ENCODE measurements at places on chromosomes 4 and X.

- no peak for DNase-seq
Observed at GRCh38 chr4:186428481-186428880, 126.9 kb downstream of the MTNR1A start.

DNA sequence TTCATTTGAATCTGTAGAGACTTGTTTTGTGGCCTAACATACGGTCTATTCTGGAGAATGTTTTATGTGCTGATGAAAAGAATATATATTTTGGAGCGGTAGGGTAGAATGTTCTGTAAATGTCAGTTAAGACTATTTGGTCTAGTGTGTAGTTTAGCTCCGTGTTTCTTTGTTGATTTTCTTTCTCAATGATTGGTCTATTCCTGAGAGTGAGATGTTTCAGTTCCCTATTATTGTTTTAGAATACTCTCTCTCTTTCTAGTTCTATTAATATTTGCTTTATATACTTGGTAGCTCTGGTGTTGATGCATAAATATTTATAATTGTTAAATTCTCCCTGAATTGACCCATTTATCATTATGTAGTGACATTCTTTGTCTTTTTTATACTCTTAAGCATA is 236.5 kb downstream of the GLUD2 start:
- no peak for DNase-seq

DNA sequence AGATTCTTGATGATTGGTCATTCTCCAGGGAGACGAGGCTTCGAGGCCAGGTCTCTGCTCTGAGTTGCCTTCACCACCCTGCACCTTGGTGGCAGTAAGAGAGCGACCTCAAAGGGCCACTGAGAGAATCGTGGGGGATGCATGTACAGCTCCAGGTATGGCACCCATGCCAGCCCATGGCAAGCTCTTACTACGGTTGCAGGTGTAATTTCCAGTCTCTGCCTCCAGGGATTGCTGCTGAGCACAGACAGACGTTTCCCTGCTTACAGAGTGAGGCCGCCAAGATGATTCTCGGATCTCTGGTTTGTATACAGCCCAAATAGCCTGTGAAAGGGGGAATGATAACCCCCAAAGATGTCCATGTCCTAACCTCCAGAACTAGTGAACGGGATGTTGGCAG is 16.3 kb upstream of the DRD5 start:
- peak; percentile 34 for DNase-seq

- no peak for DNase-seq
Observed at GRCh38 chr4:54484383-54484782, 173.4 kb upstream of the KIT start.

DNA sequence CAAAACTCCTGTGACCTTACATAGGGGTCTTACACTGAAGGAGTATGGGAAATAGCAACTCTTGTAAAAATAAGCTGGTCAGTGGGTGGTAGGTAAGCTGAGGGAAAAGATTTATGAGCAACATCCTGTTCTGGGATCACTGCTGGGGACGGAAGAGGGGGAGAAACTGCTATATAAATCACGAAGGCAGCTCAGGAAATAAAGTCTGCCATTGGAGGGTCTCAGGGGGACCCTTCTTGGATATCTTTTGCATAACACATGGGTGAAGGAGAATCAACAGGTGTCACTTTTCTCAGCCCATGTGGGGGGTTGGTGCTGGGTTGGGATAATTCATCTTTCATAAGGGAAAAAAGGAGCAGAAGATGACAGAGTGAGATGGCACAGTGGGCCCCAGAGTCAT is 33.7 kb downstream of the AFF1 start:
- no peak for DNase-seq

DNA sequence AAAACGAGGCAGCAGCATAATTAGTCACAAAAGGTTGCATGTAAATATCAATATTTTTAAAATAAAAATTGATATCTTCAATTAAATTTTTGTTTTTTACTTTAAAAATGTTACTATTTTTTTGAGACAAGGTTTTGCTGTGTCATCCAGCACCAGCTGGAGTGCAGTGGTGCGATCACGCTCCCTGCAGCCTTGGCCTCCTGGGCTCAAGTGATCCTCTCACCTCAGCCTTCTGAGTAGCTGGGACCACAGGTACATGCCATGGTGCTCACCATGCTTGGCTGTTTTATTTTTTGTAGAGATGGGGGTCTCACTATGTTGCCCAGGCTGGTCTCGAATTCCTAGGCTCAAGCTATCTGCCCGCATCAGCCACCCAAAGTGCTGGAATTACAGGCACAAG is 96.8 kb upstream of the FRAS1 start:
- no peak for DNase-seq

DNA sequence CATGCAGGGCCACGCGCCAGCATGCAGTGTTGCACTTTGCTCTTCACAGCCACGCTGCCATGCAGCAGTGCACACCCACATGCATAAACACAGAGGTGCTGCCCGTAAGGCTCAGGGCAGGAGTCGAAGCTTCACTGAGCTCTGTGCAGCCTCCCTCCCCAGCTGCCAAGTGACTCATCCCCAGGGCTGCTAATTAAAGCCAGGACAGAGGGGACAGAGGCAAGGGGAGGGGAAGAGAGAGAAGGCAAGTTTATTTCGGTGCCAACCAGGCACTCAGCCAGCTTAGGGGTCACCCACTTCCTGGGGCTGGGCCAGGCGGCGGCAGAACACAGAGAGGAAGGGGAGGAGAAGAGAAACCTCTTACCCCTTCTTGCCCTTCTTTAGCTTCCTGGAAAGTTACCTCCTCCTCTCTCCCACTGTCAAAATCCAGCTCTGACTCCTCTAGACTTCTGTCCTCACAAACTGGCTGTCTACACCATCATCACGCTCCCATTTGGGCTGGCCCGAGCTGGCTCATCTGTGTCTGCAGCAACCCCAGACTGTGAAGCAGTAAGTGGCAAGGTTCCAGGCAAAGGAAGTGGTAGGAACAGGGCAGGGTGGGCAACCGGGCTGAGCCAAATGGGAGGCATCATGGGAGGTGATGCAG is 6.2 kb upstream of the IQSEC2 start:
- peak; percentile 76 for DNase-seq

- DNase-seq = no peak
Observed at GRCh38 chrX:20315140-20315539, 48.4 kb upstream of the RPS6KA3 start.

DNA sequence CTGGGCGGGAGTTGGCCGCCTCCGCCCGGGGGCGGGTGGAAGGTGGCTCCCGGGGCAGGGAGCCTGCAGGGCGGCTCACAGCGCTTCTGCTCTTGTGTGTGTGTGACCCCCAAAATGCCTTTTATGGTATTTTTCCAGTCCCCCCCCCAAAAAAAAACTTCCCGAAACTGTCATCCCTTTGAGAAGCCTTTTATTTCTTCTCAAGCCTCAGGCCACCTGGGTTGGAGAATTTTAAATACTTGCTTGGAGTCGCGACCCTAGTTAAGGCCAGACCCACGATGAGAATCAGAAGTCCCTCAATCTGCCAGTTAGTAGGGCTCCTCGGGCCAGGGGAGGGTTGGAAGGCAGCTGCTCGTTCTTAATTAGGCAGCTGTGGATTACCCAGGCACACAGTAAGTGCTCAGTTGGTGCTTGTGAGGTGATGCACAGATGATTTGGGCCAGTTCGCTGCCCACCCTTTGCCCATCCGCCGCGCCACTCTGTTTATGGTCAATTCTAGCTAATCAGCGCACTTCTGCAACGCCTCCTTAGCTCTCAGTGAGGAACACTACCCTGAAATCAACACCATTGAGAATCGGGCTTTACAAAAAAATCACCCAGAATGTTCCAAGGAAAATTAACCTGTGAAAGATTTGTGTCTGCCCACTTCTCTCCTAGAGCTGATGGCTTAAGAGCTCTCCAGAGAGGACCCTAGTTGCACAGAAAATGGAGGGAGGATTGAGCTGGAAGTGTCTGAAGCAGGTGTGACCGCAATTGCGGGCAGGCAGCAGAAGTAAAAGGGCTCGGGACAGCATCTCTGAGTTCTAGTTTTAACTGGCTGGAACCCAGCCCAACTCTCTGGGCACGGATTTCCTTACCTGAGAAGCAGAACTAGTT is 648 bp upstream of the SCD5 start:
- no peak for DNase-seq

DNA sequence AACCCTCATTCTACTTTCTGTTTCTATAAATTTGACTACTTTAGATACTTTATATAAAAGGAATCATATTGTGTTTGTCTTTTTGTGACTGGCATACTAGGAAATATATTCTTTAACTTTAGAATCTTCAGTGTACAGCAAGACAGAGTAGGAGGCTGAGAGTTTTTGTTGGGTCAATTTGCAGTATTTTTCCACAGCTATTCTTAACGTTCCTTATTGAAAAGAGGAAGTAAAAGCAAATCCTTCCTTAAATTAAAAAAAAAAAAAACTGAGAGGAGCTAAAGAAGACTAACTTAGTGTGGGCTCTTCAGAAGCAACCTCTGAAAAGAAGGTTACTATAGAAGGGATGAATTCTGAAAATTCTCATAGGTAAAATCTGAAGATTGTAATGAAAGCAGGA is 1194.6 kb downstream of the ADGRL3 start:
- peak; percentile 64 for DNase-seq

GRCh38 chr4:660401-660800 is 13.7 kb downstream of the ATP5ME start:
- DNase-seq = no peak

- DNase-seq = no peak
Observed at GRCh38 chrX:72297953-72298730, 7.6 kb downstream of the CITED1 start.

GRCh38 chrX:132367314-132367713 is 121.5 kb downstream of the MBNL3 start:
- DNase-seq = no peak

GRCh38 chrX:102599951-102600579 is 750 bp downstream of the ARMCX5 start:
- peak; percentile 32 for DNase-seq

DNA sequence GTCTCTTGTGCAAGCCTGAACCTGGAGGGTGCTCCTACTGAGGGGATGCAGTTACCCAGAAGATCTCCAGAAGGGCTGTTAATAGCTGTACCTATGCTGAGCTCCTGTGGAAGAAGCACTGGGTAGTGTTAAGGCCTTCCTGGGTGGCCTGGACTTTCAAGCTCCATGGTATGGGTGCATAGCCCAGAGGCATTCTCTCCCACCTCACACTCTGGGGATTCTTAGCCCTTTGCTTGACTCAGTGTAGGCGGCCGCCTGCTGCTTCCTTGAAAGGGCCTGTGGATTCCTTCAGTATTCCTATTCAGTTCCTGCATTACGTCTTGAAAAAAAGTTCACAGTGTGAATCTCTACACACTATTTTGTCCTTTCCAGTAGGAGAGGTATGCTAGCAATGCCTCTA is 235.7 kb upstream of the MAGEB16 start:
- no peak for DNase-seq

- DNase-seq = no peak
Observed at GRCh38 chrX:805103-805670, 174.6 kb downstream of the SHOX start.

- DNase-seq = peak; percentile 82
Observed at GRCh38 chr4:86043755-86044592, 315.9 kb downstream of the MAPK10 start.

DNA sequence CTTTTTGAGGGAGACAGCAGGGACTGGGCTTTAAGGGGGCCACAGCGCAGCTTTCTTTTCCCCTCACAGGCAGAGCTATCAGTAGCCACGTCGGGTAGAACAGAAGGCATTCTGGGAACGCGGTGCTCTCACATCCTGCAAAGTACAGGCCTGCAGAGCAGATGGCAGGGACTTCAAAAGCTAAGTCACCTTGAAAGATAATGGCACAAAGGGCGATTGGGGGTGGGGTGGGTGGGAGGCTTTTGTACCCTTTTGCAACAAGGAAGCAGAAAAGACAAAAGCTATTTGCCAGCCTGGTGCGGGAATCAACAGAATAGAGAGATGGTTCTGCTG is 93.9 kb downstream of the PHKA2 start:
- DNase-seq = no peak

GRCh38 chrX:97402333-97402732 is 518.6 kb downstream of the RPA4 start:
- DNase-seq = no peak

Data from pons (tissue), 1 donor.